Spleen (tissue), 13 donors: ENCODE measurements at places on chromosomes 1 and 21.

GRCh38 chr1:29646161-29646775 is 409.9 kb downstream of the PTPRU start:
- no peak for DNase-seq

DNA sequence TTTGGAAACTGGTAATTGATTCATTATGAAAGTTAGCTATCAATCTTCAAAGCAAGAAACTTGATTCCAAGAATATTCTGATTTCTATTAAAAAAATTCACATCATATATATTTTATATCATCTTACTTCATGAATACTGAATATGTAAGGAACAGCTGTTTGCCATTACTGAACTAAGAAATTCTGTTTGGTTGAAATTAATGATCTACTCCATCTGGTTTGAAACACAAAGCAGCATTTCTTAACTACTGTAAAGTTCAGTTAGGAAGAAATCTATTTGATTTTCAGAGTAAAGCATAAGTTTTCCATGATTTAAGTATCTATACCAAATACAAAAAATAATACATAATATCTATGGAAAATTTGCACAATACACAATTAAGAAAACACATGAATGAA is 66.0 kb upstream of the SCYL3 start:
- no peak for DNase-seq

- DNase-seq = no peak
Measured at GRCh38 chr1:234617986-234618736, 8.2 kb upstream of the IRF2BP2 start.

GRCh38 chr1:208247696-208248095 is 3.5 kb upstream of the PLXNA2 start:
- no peak for DNase-seq

DNA sequence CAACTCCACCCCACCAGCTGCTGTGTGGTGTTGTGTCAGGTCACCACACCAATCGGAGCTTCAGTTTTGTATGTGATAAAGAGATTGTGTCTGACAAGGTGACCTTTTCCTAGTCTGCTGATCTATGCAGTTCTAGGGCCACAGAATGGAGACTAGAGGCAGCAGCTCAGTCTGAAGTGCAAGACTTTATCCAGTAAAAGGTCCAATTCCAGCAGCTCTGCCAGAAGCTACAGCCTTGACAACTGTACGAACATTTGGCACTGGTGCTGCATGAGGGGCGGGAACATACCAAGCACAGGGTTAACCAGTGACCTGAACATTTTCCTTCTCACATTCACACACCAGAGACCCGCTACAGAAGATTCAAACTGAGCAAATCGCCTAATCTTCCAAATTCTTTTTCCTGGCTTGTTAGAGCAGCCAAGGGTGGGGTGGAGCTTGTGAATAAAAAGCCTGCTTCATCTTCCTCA is 9.3 kb downstream of the FMO1 start:
- DNase-seq = no peak

GRCh38 chr1:117051224-117052064 is 8.7 kb upstream of the TTF2 start:
- DNase-seq = peak; percentile 82

DNA sequence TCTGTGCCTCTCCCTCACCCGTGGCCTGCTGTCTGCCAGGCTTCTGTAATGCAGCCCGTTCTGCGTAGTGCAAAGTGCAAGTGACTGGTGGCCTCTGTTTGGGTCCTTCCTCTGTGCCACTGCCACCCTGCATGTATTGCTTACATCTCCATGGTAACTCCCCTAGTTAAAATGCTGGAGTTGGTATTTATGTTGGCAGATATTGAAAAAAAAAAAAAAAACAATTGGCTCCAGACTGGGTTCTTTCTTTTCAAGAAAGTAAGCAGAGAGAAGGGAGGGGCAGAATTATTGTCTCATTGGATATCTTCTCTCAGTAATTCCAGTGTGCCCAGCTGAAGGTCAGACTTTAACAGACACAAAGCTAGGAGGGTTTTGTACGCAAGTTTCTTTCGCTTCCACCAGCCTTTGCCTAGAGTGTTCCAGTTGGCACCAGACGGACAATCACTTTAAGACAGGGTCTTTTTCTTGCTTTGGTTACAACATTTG is 242.3 kb downstream of the PBX1 start:
- DNase-seq = no peak

- peak; percentile 70 for DNase-seq
Measured at GRCh38 chr1:26281091-26281958, 1.4 kb downstream of the SH3BGRL3 start.

- no peak for DNase-seq
Measured at GRCh38 chr21:31914472-31914871, 41.7 kb downstream of the HUNK start.

- DNase-seq = no peak
Measured at GRCh38 chr1:62058956-62059355, 135.7 kb upstream of the L1TD1 start.

- peak; percentile 85 for DNase-seq
Measured at GRCh38 chr21:43703035-43703880, 15.7 kb upstream of the PDXK start.

DNA sequence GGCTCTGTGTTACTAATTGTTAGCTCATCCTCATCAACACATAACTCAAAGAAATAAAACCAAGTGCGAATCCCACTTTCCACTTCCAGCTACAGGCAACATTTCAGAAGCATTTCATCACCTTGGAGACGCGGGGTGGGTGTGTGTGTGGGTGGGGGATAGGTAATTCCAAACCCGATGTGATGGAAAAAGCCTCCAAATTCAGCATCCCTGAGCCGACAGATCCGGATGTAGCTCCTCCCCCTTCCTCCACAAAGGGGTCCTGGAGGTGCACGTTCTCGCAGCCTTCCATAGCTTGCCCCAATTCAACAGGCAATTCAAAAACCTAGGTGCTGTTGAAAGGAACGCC is 486 bp downstream of the HSPA13 start:
- no peak for DNase-seq

GRCh38 chr21:32198384-32198783 is 80.5 kb downstream of the MIS18A start:
- no peak for DNase-seq

DNA sequence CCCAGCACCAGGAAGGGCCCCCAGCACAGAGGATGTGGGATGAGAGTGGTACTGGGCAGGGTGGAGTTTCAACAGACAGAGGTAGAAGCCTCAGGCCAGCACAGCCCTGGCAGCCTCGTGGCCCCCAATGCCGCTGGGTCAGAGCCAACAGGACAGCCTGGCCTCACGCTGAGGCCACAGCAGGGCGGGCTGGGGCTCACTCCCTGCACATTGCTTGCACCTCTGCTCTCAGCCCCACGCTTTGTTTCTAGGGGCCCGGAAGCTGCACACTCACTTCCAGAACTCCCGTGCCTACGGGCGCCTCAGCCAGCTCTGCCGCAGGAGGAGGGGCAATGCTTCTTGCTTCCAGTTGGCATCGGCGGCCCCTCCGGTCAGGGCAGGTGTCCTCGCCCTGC is 72.9 kb downstream of the SIK1 start:
- DNase-seq = no peak

DNA sequence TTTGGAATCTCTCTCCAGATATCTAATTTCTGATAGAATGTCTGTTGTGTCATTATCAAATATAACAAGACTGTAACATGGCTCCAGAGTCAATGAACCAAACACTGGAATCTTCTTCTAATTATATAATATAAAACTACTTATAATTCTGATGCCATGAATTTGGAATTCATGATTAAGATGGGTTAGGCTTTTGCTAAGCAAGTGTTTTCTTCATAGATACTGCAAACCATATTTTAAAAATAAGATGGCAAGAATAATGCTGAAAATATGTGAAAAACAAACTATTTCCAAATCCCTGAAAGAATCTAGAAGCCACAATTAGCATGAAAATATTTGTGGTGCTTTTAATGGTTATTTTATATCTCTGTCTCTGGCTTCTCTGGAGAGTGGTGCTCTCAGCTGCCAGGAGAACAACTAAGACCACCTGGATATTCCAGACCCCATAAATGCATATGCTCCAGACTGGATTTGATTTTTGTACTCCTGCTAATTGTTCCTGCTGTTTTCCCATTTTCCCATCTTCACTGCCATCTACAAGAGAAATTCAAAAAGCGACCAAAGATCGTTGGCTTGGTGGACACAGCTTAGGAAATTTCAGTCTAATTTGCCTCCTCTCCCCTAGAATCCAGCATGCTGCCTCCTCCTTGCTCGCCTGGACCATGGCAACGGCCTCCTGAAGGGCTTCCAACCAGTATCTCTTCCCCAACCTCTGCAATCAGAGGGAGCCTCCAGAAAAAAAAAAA is 418.9 kb downstream of the SETD4 start:
- DNase-seq = no peak

DNA sequence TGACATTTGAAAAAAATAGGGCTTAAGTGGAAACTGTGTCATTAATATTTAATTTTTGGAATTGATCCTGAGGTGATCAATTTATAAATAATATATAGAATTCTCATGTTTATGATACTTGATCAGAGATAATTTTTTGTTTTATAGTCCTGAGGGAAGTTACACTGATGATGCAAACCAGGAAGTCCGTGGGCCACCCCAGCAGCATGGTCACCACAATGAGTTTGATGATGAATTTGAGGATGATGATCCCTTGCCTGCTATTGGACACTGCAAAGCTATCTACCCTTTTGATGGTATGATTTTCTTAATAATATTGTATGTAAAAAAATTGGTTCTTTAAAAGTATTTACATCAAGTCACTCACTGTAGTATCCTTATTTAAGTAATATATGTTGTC is 101.2 kb downstream of the FNBP1L start:
- DNase-seq = no peak

GRCh38 chr1:222225316-222225691 is 322.6 kb downstream of the HHIPL2 start:
- DNase-seq = no peak

- DNase-seq = peak; percentile 63
Measured at GRCh38 chr1:19390166-19390850, 78.2 kb downstream of the SLC66A1 start.

GRCh38 chr1:165279882-165280281 is 76.6 kb downstream of the LMX1A start:
- no peak for DNase-seq
